ENCODE measurements at places on chromosomes 1 and 21.

GRCh38 chr21:39713905-39714304, 31.1 kb upstream of the IGSF5 start:
- no peak for DNase-seq

- DNase-seq: no peak
Measured at GRCh38 chr1:244336232-244336899, 115.3 kb downstream of the ADSS2 start.

GRCh38 chr21:14383596-14384180, 742 bp upstream of the HSPA13 start:
- peak; percentile 28 for DNase-seq

DNA sequence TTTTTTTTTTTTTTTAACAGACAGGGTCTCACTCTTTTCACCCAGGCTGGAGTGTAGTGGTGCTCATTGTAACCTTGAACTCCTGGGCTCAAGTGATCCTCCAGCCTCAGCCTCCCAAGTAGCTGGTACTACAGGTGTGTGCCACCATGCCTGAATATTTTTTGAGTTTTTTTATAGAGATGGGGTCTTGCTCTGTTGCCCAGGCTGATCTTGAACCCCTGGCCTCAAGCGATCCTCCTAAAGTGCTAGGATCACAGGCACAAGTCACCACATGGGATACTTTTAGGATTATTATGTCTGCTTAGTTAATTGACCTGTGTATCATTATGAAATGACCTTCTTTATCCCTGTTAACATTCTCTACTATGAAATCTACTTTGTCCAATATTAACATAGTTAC, 38.0 kb downstream of the RASSF5 start:
- no peak for DNase-seq

DNA sequence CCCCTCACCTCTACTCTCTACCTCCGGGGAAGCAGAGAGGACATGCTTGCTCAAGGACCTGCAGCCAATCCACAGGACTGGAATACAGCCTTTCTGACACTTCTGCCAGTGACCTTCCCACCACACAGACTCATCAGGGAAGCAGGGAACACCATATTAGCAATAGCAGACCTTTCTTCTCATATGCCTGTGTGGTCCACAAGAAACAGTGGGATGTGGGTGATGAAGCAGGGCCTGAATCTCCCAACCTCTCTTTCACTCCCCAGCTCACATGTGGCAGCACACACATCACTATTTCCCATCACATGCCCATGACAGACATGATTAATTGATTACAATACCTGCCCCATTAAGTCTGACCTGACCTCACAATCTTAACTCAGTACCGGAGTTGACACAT, 695.1 kb downstream of the MATN1 start:
- no peak for DNase-seq

- no peak for DNase-seq
Measured at GRCh38 chr1:204921855-204922516, 51.3 kb downstream of the NFASC start.
